Posterior vena cava (tissue), 2 donors: ENCODE measurements at places on chromosomes 11 and 22. TPM values are rescaled to one million over a fixed set of nuclear protein-coding genes. Genes with fewer than 3 reads are reported as not detected.

GRCh38 chr22:38540701-38541100, 29.3 kb downstream of the DMC1 start:
- no peak for DNase-seq

- DNase-seq = no peak
Measured at GRCh38 chr11:20337526-20338154, 25.9 kb upstream of the HTATIP2 start.

DNA sequence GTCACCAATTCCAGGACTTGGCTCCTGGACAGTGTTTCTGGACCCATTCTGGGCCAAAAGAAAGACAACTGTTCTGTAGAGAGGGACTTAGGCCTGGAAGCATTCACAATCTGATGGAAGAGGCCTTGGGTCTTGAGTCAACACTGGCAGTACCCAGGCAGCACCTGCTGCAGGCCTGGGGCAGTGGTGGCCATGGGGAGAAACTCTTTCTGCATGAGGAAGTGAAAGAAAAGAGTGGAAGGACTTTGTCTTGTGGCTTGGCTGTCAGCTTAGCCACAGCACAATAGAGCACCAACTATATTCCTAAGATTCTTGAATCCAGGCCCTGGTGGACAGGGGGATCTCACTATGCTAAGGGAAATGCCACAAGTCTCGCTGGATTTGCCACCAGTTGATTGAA, 70.6 kb downstream of the CTSC start:
- DNase-seq = no peak

OR5T1 gene
- total RNA-seq = not detected

DNA sequence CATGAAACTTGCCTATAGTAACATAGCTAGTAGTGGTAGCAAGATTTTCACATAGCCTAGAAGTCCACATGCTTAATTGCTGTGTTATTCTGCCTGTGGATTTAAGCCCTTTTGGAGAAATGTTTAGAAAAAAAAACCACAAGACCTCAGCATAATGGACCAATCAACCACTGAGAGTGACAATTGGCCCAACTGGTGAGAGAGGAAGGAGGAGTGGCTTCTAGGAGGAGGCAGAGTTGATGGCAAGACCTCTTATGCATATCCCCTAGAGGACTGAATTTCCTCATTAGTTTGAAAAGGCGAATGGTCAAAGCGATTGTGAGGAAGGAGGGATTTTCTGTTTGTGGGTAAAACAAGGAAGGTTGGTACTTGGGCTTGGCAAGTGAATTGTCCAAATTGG, 30.6 kb downstream of the NNMT start:
- no peak for DNase-seq

- no peak for DNase-seq
Measured at GRCh38 chr22:39527481-39527961, 5.0 kb downstream of the RPS19BP1 start.

- DNase-seq = no peak
Measured at GRCh38 chr11:9247863-9248262, 17.3 kb downstream of the DENND5A start.

SERPINH1 gene
- 145 TPM for total RNA-seq

OR52E8 gene
- total RNA-seq = not detected

DNA sequence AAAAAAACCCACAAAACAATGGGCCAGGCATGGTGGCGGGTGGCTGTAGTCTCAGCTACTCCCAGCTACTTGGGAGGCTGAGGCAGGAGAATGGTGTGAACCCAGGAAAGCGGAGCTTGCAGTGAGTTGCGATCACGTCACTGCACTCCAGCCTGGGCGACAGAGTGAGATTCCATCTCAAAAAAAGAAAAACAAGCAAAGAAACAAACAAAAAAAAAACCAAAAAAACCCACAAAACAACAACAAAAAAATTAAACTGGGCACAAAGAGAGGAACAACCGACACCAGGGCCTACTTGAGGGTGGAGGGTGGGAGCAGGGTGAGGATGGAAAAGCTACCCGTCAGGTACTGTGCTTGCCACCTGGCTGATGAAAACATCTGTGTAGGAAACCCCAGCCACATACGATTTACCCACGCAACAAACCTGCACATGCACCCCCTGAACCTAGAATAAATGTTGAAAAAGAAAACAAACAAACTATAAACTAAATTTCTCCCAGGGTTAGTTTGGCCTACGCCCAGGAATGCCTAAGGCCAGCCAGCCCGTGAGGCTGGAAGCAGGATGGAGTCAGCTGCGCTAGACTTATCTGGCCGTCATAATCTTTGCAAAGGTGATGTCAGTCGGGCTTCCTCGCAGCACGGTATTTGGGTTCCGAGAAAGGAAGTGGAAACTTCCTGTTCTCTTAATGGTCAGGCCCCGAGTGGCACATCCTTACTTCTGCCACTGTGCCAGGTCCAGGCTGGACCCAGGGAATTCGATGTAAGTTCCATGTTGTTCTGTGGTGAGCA, 21.9 kb upstream of the CYB5R3 start:
- DNase-seq = no peak

- DNase-seq = no peak
Measured at GRCh38 chr11:108601150-108601549, 7.6 kb upstream of the EXPH5 start.

SLC5A12 gene
- total RNA-seq = not detected

NXPE2 gene
- 0.57 TPM for total RNA-seq

DNA sequence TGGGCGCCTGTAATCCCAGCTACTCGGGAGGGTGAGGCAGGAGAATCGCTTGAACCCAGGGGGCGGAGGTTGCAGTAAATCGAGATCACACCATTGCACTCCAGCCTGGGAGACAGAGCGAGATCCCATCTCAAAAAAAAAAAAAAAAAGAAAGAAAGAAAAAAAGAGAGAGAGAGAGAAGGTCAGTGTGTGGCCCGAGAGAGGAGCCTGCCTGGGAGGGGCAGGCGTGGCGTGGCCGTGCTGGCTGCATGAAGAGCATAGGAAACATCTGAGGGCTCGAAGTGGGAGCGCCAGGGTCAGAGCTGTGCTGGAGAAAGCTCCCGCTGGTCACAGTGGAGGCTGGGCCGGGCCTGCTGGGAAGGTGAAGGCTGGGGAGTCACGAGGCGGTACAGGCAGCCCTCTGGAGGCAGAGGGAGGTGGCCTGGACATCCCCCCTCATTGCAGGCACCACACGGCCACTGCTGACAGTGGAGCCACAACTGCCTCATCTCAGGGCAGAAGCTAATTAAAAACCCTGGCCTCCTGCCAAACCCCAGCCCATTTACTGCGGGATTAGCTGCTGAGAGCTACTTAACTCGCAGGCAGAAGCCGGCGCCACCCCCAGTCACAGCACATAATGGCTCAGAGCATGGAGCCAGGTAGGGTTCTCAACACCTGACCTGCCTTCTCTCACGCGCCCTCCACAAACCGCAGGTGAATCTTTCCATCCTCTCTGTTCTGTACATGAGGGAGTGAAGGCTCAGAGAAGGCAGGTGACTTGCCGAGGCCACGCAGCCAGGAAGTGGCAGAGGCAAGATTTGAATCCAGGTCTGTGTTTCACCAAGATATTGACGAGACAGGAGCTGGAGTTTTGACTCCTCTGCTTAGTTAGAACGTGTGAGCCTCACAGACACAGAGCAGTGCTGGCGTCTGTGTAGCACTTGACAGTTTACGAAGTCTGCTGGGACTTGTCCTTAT, 32.6 kb downstream of the NFAM1 start:
- no peak for DNase-seq

DNA sequence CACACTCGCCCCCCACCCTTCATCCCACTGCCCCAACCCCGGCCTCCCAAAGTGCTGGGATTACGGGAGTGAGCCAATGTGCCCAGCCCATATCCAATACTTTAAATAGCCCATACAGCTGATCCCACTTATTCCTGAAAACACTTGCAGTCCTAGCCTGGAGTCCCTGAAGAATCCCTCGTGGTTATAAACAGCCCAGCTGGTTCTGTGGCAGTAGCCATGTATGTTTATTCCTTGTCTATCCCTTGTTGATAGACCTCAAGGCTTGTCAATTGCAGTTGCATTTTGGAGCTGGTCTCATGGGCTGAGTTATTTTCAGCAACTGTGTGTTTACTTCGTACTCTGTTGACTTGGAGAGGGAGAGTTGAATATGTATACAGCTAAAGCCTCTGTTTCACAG, 21.5 kb upstream of the PAFAH1B2 start:
- no peak for DNase-seq

GRCh38 chr11:117295438-117296137, 4.4 kb downstream of the BACE1-AS start:
- no peak for DNase-seq

DNA sequence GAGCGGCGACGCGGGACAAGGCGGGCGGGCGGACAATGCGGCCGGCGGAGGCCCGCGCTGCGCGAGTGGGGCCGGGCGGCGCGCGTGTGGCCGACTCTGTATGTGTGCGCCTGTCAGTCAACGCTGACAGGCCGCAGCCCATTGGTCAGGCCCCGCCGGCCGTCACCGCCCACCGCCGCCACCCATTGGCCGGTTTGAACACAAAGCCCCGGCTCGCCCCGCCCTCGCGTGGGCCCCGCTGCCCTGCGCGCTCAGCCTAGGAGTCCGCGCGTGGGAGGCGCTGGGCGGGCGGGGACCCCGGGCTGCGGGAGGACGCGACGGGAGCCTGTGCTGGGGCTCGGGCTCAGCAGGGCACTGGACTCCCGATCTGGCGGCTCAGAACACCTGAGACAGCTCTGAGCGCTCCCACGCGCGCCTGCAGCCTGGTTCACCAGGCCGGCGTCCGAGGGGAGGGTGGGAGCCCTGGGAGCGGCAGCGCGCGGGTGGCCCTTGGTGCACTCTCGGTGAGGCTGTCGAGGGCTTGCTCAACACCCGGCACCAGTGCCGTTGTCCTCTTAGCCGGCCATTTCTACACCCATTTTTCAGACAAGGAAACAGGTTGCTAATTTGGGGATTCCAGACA, at the start of gene SUN2:
Gene SUN2, minus strand, starts transcription at position 88 of the 622 bp plus-strand sequence. CDS start 3,370 bp downstream, outside the sequence.
- peak; percentile 98 for DNase-seq

DNA sequence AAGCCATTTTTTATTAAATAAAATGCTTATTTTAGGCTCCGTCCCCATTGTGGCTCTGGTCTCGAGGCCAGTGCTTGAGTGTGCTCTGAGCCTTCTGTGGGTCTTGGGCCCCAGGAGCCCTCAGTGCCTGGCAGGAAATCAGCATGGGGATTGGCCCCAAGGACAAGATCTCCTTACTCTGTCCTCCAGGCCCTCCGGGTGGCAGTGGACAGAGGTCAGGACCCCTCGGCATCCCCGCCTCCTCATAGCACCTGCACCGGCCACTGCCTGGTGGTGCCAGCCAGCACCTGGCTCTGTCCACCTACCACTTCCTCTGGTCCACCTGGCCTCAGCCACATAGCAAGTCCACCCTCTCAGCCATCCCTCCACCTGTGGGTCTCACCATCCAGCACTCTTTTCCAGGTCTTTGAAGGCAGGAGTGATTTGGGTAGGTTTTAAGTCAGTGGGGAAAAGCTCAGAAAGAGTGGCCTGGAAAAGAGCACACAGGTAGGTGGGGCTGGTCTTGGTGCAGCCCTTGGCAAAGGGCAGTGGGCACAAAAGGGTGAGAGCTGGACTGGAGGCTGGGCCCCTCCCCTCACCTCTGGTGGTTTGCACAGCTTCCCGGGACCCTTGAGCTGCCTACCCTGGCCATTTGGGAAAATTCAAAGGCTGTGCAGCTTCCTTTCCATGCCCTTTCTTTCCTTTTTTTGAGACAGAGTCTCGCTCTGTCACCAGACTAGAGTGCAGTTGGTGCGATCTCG, 3.5 kb downstream of the CLDN5 start:
- DNase-seq = peak; percentile 45

- no peak for DNase-seq
Measured at GRCh38 chr11:3823303-3823702, 14.9 kb downstream of the PGAP2 start.

UCP3 gene
- 1.9 TPM for total RNA-seq

GRCh38 chr11:96469776-96470175, 80.0 kb downstream of the JRKL start:
- no peak for DNase-seq

- no peak for DNase-seq
Measured at GRCh38 chr11:88359114-88359513, 21.6 kb upstream of the CTSC start.

GRCh38 chr11:124759266-124760204, 2.6 kb downstream of the ESAM start:
- DNase-seq = no peak

DNA sequence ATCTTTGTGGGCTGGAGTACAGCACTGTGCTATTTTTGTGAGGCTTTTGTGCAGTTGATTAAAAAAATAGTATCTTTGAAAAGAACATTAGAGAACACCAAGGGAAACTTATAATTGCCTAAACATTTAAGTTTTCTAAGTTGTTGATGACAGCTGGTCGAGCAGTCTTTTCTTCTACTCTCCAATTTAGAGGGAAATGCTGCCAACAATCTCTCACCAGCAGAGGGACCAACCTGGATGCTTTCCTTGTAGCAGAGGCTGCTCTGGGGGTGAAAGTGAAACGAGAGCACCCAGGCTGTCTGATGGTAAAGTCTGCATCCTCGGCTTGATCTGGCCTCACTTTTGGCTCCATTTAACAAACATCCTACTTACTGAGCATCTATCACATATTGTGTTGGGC, 1286.5 kb upstream of the TENM4 start:
- DNase-seq = no peak

APOBEC3F gene
- total RNA-seq = 9.8 TPM

DNA sequence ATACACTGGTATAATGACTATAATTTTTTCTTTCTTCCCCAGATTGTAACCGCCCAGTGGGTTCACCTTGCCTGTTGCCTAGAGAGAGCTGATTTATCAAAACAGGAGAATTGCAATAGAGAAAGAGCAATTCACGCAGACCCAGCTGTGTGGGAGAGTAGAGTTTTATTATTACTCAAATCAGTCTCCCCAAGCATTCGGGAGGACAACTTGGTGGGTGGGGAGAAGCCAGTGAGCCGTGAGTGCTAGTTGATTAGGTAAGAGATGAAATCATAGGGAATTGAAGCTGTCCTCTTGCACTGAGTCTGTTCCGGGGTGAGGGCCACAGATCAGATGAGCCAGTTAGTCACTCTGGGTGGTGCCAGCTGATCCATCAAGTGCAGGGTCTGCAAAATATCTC, 73.2 kb downstream of the SLC35F2 start:
- no peak for DNase-seq

FLRT1 gene
- 0.29 TPM for total RNA-seq

GRCh38 chr11:73218830-73219215, 742 bp downstream of the P2RY2 start:
- no peak for DNase-seq

C22orf15 gene
- total RNA-seq = not detected

GGTLC3 gene
- not detected for total RNA-seq

GRCh38 chr11:46588131-46588530, 5.7 kb downstream of the AMBRA1 start:
- no peak for DNase-seq

DNA sequence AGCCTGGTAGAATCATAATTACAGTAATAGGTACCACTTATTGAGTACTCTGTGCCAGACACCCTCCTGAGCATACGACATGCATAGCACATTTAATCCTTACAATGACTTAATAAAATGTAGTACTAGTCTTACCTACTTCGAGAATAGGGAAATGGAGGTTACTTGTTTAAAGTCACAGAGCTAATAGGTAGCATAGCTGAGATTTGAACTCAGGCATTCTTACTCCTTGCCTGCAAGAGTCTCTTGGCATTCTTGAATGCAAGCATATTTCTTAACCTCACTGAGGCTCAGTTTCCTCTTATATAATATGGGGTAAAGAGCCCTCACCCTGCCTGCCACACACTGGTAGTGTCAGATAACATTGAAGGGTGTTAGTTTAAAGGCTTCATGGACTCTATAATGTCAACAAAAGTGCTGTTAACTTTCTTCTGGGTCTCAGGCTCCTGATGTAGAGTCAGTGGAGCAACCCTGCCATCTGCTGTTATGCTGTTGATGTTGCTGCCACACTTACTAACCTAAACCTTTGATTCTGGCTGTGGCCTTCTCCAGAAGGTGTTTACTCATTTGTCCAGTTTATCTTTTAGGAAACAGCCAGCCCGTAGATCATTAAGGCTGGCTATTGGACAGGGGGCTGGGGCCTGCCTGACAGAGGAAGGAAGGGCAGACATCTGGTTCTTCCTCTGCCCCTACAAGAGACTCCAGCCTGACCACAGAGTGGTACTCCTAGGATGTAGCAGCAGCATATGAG, 18.9 kb downstream of the LIMK2 start:
- DNase-seq = no peak
